ENCODE measurements at places on chromosomes 2 and 18.

DNA sequence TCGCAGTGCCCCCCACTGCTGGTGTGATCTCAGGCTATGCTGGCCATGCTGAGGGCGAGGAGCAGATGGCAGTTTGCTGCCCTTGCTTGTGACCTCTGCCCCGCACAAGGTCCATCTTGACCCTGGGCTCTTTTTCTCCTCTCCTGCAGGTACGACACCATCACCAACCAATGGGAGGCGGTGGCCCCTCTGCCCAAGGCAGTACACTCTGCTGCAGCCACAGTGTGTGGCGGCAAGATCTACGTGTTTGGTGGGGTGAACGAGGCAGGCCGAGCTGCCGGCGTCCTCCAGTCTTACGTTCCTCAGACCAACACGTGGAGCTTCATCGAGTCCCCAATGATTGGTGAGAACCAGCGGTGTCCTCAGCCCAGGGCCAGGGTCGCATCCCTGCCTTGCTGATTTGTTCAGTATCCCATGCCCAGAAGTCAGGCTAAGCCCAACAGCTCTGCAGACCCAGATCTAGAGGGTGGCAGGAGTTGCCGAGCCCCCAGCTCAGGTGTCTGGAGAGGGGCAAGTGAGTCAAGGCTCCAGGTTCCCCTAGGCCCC lies 223.8 kb downstream of the ATAD2B start:
- no peak for DNase-seq
- H3K27ac ChIP-seq, result no peak overlapping the region
- no peaks in the 10 kb centered on the region for H3K27me3 ChIP-seq
- H3K36me3 ChIP-seq, result peaks cover 51% of the 10 kb centered on the region

DNA sequence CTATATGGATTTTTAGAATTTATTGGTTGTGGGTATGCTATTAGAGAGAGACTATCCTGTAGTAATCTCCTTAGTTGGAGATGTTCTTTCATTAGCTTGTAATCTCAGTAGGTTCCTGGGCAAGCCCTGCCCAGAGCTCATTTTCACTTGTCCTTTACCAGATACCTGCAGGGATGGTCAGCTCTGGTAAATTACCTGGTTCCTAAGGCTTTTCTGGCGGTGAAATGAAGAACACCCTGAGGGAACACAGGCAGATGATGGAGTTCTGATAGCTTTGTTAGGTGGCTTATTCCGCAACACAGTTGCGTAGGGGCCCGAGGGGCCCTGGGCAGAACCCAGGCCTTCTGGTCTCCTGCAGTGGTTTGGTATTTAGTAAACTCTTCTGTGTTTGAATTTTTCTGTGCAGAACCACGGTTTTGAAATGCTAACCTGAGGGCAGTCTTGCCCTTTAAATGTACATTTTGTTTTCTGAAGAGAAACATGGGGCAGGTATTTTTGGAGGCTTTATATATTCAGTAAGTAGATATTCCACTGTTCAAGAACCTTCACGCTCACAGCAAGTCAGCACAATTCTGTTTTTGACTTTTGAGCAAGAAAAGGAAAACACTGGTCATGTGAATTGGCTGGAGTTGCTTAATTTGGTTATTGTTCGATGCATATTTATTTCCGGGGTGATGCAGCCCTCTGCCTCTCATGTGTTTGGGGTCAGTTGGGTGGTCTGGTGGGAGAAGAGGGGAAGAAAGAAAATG lies 22.4 kb downstream of the ZNF532 start:
- H3K4me3 ChIP-seq, result peak overlapping the region; percentile 52
- peaks cover 30% of the 10 kb centered on the region for H3K36me3 ChIP-seq
- peak overlapping the region; percentile 93 for H3K27ac ChIP-seq
- H3K4me1 ChIP-seq, result peaks cover 22% of the 10 kb centered on the region
- H3K27me3 ChIP-seq, result no peaks in the 10 kb centered on the region
- DNase-seq, result peak; percentile 10

GRCh38 chr2:85811180-85812093 lies 57.6 kb downstream of the ATOH8 start:
- H3K27ac ChIP-seq, result peak overlapping the region; percentile 64
- no peak for DNase-seq
- no peaks in the 10 kb centered on the region for H3K27me3 ChIP-seq
- H3K4me3 ChIP-seq, result no peak overlapping the region
- H3K36me3 ChIP-seq, result no peaks in the 10 kb centered on the region

DNA sequence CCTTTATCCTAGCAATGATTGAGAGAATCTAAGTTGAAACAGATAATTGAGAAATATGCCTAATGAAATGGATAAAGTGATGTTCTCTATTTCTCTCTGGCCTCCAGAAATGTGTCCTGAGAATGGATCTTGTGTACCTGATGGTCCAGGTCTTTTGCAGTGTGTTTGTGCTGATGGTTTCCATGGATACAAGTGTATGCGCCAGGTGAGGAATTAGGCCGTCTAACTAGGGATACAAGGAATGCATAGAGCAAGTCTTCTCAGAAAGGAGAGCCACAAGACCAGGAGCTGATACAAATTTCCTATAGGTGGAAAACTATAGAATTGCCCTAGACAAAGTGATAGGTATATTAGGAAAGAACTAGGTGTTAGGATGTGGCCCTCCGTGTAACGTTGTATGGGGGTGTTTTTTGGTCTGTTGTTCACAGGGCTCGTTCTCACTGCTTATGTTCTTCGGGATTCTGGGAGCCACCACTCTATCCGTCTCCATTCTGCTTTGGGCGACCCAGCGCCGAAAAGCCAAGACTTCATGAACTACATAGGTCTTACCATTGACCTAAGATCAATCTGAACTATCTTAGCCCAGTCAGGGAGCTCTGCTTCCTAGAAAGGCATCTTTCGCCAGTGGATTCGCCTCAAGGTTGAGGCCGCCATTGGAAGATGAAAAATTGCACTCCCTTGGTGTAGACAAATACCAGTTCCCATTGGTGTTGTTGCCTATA lies 592 bp upstream of the CAD start:
- H3K27ac ChIP-seq, result peak overlapping the region; percentile 91
- H3K4me1 ChIP-seq, result peaks cover 22% of the 10 kb centered on the region
- peak overlapping the region; percentile 99 for H3K4me3 ChIP-seq
- H3K36me3 ChIP-seq, result peaks cover 53% of the 10 kb centered on the region
- DNase-seq, result no peak

- H3K27ac ChIP-seq, result peak overlapping the region; percentile 57
- H3K36me3 ChIP-seq, result peaks cover 24% of the 10 kb centered on the region
- H3K4me1 ChIP-seq, result peaks cover 46% of the 10 kb centered on the region
- no peaks in the 10 kb centered on the region for H3K27me3 ChIP-seq
- no peak for DNase-seq
These were observed 42.4 kb downstream of the KLF7 start for GRCh38 chr2:207123335-207123744.

DNA sequence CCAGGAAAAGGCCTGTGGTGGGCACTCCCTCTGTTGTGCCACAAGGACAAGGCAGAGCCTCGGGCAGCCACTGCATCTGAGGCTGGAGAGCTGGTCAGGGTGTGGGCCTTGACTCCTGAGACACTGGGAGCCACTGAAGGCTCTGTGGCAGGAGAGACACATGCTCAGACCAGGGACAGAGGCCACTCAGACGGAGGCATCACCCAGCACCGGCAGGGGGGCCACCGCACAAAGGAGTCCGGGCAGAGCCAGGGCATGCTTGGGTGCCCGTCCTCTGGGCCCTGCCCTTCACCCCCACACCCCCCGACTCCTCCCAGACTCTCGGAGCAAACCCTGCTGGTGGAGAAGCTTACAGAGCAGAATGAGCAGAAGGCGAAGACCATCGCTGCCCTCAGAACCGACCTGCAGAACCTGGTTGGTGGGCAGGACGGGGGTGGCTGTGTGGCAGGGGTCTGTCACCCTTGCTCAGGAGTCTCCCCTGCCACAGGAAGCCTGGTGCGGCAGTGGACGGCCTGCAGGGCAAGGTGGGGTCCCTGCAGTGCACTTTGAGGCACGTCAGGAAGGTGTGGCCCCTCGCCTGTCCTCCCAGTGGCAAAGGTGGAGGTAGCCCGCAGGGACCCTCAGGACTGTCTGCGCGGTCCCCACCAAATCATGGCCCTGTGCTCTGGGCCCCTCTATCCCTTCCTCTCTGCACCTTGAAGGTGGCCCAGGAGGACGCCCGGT lies 26.0 kb downstream of the CROCC2 start:
- H3K36me3 ChIP-seq, result no peaks in the 10 kb centered on the region
- H3K4me3 ChIP-seq, result no peak overlapping the region
- H3K4me1 ChIP-seq, result no peaks in the 10 kb centered on the region

DNA sequence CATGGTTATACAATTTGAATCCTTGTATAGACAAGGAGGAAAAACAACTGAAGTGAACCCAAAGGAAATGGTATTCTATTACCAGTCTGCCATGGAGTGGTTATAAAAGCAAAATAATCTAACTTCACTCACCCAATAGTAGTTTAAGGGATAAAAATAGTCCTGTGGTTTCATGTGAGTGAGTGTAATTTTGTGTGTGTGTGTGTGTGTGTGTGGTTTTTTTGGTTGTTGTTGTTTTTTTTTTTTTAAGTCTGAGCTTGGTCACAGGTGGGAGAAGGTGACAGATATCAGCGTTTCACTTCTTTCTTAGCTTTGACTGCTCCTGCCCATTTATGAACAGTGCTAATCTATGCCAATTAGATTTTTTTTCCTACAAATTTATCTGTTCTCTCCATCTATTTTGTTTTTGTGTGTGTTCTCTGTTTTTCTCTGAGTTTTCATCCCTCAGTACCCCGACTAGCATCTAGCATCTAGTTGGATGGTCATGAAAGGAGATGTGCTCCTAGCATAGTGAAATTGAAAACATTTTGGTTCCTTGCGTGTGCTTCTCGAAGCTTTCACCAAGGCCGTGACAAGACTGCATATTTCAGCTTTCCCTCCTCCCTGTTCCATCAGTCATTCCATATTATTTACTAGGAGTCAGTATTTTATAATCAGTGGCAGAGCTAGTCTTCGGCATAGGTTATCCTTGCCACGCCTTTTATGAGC lies 200.1 kb upstream of the DTNA start:
- DNase-seq, result no peak
- no peaks in the 10 kb centered on the region for H3K27me3 ChIP-seq
- H3K4me3 ChIP-seq, result no peak overlapping the region

- peaks cover 31% of the 10 kb centered on the region for H3K27me3 ChIP-seq
- peaks cover 18% of the 10 kb centered on the region for H3K4me1 ChIP-seq
- H3K36me3 ChIP-seq, result no peaks in the 10 kb centered on the region
- DNase-seq, result peak; percentile 78
- no peak overlapping the region for H3K4me3 ChIP-seq
These were observed 77.4 kb downstream of the DCDC2C start for GRCh38 chr2:3780477-3781402.

DNA sequence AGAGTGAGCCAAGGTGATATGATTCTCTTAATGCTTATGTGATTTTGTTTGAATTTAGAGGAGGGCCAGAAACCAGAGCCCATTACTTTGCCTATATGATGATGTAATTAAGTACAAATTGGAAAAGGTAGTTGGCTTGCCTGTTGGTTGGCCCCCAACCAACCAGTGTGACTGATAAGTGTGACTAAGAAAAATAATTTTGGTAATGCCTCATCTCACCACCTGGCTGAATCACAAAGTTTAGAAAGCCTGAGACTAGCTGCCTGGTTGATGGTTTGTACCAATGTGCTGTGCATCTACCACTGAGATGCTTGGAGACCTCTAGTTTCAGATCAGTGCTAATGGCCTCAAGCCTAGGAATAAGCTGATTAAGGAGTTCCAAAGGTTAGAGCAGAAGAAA lies 338.7 kb downstream of the CDH2 start:
- H3K4me3 ChIP-seq, result no peak overlapping the region
- no peak overlapping the region for H3K27ac ChIP-seq
- H3K36me3 ChIP-seq, result no peaks in the 10 kb centered on the region
- no peaks in the 10 kb centered on the region for H3K27me3 ChIP-seq

DNA sequence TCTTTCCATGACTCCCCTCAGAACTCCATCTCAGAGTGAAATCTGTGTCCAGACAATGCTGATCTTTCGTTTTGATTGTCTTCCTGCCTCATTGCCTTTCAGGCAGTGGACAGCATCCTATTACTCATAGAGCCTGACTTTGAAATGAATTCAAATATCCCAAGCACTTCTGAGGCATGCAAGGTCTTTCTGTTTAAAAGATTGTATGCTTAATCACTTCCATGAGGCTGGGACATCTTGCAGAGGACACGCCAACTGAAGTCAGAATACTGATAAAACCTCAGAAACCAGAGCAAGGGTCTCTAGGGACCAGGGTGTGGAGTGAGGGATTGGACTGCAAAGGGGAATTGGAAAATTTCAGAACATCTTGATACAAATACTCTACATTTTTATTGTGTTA lies 836.5 kb upstream of the ID2 start:
- H3K27me3 ChIP-seq, result no peaks in the 10 kb centered on the region
- no peak for DNase-seq
- peaks cover 22% of the 10 kb centered on the region for H3K4me1 ChIP-seq
- H3K27ac ChIP-seq, result no peak overlapping the region
- no peak overlapping the region for H3K4me3 ChIP-seq
- no peaks in the 10 kb centered on the region for H3K36me3 ChIP-seq

- H3K36me3 ChIP-seq, result no peaks in the 10 kb centered on the region
- no peaks in the 10 kb centered on the region for H3K4me1 ChIP-seq
- no peak overlapping the region for H3K4me3 ChIP-seq
- H3K27me3 ChIP-seq, result no peaks in the 10 kb centered on the region
- H3K27ac ChIP-seq, result no peak overlapping the region
- no peak for DNase-seq
These were observed 38.9 kb upstream of the FBXO11 start for GRCh38 chr2:47945046-47945781.

- H3K4me3 ChIP-seq, result no peak overlapping the region
- H3K27ac ChIP-seq, result no peak overlapping the region
- H3K4me1 ChIP-seq, result peaks cover 14% of the 10 kb centered on the region
These were observed 419.7 kb upstream of the TNP1 start for GRCh38 chr2:217279556-217279955.

DNA sequence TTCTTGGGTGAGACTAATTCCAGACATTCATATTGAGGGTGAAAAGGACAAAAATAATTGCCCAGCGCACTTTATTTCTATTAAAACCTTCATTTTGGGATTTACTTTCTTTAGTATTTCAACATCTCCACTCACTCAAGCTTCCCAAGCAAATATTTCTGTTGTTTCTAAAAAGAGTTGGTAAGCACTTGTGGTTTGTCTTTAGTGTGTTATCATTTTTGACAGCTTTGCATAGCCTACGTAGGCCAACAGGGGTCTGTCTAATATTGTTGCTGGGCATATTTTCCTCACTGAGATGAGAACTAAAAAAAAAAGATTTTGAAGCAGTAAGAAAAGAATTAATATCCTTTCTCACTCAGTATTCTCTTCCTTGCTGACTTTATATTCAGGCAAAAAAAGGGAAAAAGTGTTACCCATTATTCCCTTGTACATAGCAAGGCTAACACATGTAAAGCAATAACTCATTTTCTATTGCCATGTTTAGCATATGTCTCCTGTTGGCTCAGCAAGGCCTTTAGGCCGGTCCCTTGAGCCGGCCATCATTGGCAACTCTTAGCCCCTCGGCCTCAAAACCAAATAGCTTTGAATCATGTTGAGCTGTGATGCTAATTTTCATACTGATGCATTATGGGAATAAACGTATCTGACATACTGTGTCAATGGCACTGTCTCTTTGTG lies 494.2 kb downstream of the ARHGAP15 start:
- DNase-seq, result no peak
- H3K4me1 ChIP-seq, result no peaks in the 10 kb centered on the region
- no peaks in the 10 kb centered on the region for H3K27me3 ChIP-seq
- no peak overlapping the region for H3K4me3 ChIP-seq

- peaks cover 6% of the 10 kb centered on the region for H3K4me1 ChIP-seq
- no peak overlapping the region for H3K27ac ChIP-seq
- no peaks in the 10 kb centered on the region for H3K36me3 ChIP-seq
- H3K4me3 ChIP-seq, result no peak overlapping the region
- peak; percentile 15 for DNase-seq
These were observed 158.8 kb downstream of the TMEFF2 start for GRCh38 chr2:192035731-192036442.
